ENCODE measurements at places on chromosomes 7 and 10.

DNA sequence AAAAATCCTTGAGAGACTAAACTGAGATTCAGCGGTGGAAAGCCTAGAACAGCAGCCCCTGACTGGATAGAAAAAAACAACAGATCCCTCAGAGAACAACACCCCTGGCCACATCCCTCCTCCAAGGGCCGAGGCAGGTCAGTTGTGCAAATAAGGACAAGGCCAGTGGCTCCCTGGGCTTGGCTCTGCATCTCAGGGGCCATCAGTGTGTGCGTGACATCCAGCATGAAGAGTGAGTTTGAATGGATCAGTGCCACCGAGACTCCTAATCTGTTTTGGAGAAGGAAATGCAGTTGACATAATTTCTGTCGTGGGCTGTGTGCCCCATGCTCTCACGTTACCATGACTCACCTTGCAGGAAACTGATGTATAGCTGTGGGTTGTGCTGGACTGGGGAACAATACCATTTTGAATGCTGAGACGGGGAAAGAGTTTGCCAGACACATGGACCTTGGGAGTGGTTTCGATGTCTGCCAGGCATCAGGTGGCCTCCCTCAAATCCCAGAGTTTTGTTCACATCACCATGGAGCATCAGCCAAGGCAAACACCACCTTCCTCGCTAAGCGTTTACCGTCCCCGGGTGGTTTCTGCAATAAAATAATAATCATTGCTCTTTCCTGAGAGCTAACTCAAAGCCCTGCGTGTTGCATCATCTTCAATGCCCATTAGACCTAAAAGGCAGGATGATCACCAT lies 153.2 kb upstream of the FZD8 start:
- DNase-seq, result no peak

GRCh38 chr7:131471250-131472004 lies 85.0 kb downstream of the PODXL start:
- no peak for DNase-seq

GRCh38 chr7:73907554-73908122 lies 46.7 kb downstream of the TMEM270 start:
- DNase-seq, result no peak

- no peak for DNase-seq
These were observed 2.1 kb upstream of the HOXA1 start for GRCh38 chr7:27097686-27098577.

- DNase-seq, result no peak
These were observed 81.6 kb upstream of the ICA1 start for GRCh38 chr7:8343556-8343955.

- no peak for DNase-seq
These were observed 14.4 kb downstream of the MARCHF5 start for GRCh38 chr10:92305133-92306072.

DNA sequence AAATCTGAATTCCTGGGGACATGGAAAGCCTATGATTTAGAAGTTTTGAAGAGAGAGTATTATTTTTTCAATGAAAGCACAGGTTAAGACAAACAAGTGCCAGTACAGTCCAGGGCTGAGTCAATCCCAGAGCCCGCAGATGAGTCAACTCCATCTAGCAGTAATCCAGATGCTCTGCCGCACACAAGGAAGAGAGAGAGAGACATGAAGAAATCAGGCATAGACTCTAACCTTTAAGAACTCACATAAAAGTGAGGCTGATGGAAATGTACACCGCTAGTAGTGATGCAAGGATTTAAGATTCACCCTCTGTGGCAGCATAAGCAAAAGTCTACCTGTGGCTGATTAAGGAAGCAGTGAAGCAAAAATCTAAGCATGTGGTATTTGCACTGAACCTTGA lies 651.5 kb downstream of the TNS3 start:
- DNase-seq, result no peak

DNA sequence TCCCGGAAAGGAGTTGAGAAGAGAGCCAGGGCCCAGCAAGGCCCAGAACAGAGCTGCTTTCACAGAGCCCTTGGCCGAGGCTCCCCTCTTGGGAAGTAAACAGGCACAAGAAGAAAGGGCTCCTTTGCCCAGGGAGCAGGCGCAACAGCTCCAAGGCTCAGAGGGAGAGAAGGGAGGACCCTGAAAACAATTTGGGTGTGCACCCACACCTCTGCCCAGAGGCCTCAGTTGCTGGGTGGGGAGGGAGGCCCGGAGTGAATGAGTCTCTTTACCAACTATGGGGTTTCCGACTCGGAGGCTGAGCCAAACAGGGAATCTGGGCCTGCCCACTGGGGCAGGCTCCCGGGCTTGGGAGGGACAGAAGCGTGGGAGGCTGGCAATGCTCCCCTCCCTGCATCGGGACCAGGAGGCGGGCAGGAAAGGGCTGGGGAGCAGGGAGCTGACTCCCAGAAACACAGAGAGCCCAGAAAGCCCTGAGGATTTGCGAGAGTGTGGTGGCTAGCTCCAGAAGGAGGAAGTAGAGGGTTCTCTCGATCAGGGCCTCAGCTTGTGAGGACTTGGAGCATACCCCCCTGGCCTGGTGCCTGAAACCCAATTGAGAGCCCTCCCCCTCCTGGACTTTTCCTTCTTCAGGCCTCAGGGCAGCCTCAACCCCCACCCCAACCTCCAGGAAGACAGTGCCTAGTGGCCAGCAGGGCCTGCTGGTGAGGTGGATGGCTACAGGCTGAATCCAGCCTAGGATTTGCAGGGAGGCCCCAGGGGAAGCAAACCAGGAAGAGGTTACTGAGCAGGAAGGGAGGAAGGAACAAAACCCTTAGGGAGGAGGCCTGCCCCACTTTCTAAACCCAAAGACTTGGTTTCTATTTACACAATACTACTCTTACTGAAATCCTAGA lies 6.2 kb downstream of the C10orf105 start:
- no peak for DNase-seq
